ENCODE measurements at places on chromosomes 7 and 10.

DNA sequence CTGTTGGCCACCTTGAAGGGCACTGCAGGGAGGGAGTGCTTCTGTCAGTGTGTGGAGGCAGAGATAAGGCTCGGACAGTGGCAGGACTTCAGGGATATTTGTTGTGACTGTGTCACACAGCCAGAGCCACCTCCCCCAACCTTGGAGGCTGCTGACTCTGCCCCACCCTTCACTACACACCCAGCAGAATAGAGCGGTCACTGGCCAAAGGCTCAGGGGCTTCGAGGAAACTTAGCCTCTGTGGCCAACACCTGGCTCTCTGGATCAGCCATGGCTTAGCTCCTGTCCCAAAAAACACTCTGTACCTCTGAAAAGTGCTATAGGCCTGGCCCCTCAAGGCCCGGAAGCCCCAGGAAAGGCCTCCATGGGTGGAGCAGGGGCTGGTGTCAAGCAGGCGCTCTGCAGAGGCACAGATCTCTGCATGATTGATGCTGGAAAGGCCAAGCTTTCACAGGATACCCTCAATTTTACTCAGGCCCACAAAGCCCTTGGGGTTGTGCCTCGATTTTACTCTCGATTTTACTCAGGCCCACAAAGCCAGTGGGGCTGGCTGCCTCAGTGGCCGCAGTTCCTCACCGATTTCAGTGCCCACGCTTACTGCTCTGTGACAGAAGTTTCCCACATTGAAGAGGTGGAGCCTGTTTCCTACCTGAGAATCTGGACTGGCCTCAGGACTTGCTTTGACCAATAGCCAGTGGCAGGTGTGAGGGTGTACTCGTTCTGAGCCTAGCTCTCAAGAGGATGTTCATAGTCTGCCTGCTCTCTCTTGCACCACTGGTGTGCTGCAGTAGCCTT is 113.2 kb upstream of the GPR26 start:
- DNase-seq: no peak

DNA sequence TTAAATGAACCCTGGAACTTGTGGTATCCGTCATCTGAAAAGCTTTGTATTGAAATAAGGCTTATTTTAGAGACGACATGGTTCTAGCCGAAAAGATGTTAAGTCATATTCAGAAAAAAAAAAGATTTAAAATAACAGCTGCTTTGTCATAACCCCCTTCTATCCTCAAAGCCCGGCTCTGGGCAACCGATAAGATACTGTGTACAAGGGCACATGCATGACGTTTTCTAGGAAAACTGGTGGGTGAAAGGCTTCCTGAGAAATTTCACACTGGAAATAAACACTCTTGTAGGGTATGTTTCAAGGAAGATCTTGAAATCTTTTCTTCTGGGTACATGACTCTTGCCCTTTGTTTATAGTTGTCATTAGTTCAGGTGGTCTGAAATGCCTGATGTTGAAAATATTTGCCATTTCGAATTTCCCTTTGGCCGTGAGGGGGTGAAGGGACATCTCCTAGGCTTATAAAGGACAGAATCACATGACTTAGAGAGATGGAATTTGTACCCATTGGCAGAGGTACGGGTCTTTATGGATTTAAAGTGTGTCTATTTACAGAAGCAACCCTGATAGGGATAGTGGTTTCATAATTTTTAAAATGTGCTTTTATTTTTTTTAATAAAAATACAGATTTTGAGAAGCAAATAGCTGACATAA is 232.5 kb downstream of the PTEN start:
- DNase-seq: no peak

GRCh38 chr10:30454744-30455510 is 20.9 kb downstream of the MAP3K8 start:
- DNase-seq: no peak

- DNase-seq: no peak
Measured at GRCh38 chr10:26527018-26527417, 88.9 kb downstream of the APBB1IP start.

GRCh38 chr7:135911099-135911498 is 66.1 kb downstream of the MTPN start:
- DNase-seq: no peak

- no peak for DNase-seq
Measured at GRCh38 chr7:156576216-156577058, 64.1 kb upstream of the RNF32 start.

- DNase-seq: no peak
Measured at GRCh38 chr7:77415823-77416620, at the start of gene GSAP. Gene GSAP, minus strand, starts transcription at chr7:77416349. Its CDS starts 28 bp downstream, at chr7:77416321.

GRCh38 chr7:132518102-132518838 is 58.0 kb downstream of the PLXNA4 start:
- no peak for DNase-seq

DNA sequence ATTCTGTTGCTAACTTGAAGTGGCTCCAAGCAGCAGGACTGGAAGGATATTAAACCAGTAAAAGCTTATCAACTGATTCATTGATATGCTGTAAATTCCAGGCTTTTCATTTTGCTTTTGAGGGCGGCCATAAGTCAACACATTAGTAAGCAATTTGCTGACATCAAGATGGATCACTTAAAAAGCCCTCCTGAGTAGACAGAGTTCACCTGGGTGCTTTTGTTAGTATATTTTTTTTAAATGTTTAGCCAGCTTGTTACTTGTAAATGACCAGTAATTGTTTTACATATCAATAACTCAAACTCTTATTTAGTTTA is 26.5 kb downstream of the RNF32 start:
- no peak for DNase-seq

- no peak for DNase-seq
Measured at GRCh38 chr10:51031950-51032349, 42.3 kb upstream of the PRKG1 start.
